Upper lobe of right lung (tissue), 1 donor: ENCODE measurements at places on chromosomes 5 and 9. TPM values are rescaled to one million over a fixed set of nuclear protein-coding genes. Genes with fewer than 3 reads are reported as not detected.

DNA sequence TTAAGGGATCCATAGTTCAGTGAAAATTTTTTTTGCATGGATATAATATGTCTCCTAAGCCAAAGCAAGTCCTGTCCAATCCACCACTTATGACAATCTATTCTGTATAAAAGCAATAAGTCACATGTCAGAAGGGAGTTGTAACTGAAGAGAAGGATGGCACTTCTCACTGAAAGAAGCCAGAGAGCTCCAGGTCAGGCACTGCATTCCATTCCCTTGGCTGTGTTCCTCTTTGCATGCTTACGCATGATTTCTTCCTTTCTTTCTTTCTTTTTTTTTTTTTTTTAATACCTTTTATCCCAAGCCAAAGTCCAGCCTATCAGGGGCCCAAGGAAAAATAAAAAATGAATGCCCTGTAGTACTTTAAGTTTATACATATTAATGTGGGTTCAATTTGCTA lies 39.8 kb downstream of the MAMDC2 start:
- DNase-seq: no peak
- no peak overlapping the region for H3K4me3 ChIP-seq
- H3K27ac ChIP-seq: no peak overlapping the region

PRDM9 gene
- total RNA-seq: not detected

DNA sequence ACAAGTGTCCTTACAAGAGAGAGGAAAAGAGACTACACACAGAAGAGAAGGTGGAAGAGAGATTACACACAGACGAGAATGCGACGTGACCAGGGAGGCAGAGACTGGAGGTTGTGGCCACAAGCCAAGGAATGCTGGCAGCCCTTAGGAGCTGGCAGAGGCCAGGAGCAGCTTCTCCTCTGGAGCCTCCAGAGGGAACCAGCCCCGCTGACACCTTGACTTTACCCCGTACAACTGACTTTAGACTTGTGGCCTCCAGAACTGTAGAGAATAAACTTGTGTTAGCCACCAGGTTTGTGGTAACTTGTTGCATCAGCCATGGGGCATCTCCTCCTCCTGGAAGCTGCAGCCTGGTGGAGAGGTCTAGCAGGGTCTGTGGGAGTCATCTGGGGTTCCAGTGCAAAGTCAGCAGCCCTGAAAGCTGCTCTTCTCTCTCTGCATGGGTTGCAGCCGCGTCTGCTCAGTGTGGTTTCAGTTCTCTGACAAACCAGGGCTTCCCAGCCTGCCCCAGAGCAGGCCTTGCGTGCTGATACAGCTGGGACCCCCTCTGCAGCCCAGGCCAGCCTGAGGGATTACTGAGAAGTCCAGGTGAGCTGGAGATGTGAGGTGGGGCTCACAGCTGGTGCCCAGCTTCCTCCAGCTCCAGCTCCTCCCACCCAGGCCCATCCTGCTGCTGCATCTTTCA lies 30.8 kb upstream of the CNOT6 start:
- H3K36me3 ChIP-seq: no peaks in the 10 kb centered on the region
- H3K27ac ChIP-seq: no peak overlapping the region
- no peaks in the 10 kb centered on the region for H3K4me1 ChIP-seq
- no peaks in the 10 kb centered on the region for H3K27me3 ChIP-seq
- no peak overlapping the region for H3K4me3 ChIP-seq

CCDC180 gene
- total RNA-seq: 4.0 TPM

DNA sequence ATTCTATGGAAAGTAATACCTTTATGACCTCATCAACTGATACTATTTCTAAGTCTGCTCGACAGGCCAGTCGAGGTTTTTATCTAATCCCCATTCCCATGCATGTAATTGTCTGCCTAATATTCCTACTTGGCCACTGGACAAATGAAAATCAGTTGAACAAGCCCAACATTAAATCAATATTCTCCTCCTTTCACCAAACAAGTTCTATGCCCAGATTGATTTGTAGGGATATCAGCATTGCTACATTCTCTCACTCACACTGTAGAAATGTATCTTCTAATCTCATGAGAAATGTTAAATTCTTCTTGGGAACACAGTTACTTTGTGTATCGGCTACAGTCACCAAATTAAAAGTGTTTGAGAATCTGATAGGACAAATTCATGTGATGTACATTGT lies 208.8 kb upstream of the CTNND2 start:
- H3K4me1 ChIP-seq: no peaks in the 10 kb centered on the region
- H3K27me3 ChIP-seq: no peaks in the 10 kb centered on the region
- no peak for DNase-seq
- H3K4me3 ChIP-seq: no peak overlapping the region
- no peak overlapping the region for H3K27ac ChIP-seq
